ENCODE measurements at places on chromosomes 3 and 15.

DNA sequence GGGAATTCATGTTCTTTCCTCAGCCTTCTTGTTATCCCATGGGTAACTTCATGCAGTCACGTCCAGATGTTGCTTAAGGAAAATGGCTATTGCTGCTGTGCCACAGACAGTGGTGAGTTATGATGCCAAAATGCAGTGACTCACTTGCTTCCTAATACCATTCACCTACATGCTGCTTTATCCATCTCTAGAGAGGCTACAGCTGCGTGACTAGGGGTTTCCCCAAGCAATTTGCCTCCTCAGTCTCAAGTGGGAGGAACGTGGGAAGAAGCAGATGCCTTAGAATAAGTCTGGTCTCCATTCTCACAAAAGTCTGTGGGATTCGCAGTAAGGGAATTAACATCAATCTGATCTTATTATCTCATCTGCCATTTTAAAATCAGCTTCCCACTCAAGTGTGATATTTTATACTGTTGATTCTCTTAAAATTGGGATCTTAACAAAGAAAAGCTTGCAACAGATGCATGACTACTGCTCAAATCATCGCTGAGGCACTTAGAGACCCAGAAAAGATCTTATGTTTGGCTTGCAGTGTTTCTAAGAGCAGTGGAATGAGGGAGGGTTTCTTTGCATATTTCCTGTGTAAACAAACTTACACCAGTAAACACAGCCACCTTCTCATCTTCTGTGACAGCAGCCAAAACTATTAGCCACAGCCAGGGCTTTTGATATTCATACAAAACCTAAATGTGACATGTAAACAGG, 62.0 kb upstream of the ACP3 start:
- no peak for DNase-seq

DNA sequence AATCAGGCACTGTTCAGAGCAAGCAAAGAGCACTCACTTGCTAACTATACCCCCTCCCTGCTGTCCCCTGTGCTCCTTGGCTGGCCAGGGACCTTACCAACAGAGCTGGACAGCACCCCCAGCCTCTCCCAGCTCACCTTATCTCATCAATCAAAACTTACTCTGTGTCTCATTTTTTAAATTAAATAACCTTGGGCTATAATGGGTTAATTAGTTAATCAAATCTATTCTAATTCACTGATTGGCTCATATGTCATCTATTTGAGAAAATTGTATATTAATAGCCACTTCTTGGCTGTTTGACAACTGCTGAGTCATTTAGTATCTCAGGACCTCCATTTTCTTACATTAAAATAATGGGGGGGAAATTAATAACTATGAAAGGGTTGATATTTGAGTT, 22.9 kb downstream of the IL5RA start:
- no peak for DNase-seq

GRCh38 chr3:196813903-196814302, 53.8 kb upstream of the SENP5 start:
- DNase-seq, result no peak

GRCh38 chr15:88016406-88016805, 240.1 kb downstream of the NTRK3 start:
- no peak for DNase-seq

- DNase-seq, result no peak
Observed at GRCh38 chr3:31453430-31453829, 79.3 kb upstream of the STT3B start.

DNA sequence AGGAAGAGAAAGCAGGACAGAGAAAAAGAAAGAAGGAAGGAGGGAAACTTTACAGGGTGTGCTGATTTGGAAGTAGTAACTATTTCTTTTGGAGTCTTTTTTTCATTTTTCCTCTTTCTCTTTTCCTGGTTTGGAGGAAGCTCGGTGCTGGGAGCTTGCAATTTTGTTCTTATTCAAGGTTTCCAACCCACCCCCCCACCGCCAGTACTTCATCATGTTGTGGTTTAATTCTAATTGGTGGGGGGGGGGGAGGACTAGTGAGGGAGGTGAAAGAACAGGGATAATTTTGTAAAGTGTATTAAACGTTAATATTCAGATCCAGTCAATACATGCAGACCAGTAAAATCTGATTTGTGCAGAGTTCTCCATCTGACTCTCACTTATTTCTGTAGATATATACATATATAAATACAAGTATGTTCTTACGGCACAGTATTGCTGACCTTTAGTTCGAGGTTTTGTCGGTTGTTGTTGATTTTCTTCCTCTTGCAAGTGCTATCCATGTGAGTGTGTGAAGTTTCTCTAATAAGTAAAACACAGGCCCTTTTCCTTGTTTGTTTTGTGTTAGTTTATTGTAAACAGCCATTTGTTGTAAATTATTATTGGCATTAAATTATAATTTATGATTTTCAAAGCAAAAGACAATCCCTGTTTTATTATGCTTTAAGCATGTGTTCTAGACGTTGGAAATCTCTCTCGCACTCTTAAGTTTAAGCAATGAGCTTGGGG, 9.3 kb downstream of the NR2F2 start:
- no peak for DNase-seq

DNA sequence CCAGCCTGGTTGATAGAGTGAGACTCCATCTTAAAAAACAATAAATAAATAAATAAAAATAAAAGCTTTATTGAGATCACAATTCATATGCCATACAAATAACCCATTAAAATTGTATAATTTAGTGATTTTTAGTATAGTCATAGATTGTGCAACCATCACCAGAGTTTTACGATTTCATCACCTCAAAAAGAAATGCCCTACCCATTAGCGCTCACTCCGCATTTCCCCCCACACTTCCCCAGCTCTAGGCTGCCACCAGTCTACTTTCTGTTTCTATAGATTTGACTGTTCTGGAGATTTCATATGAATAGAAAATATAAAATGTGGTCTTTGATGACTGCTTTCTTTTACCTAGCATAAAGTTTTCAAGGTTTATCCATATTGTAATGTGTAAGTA, 57.0 kb downstream of the ARHGEF26 start:
- no peak for DNase-seq

DNA sequence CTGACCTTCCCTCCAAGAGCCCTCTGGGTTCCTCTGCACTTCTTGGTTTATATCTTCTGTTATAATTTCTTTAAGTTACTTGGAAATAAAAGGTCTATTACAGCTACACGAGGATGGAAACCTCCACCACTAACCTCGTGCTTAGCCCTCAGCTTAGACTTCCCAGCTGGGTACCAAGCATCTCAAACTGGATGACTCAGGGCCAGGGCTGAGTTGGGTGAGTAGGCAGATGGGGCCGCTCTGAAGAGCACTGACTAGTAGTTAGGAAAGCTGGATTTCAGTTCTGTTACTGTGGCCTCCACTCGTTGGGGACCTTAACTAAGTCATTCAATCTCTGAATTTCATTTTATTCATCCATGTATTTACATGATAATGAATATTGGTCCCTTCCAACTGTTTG, 1036.6 kb downstream of the IGSF11 start:
- no peak for DNase-seq

DNA sequence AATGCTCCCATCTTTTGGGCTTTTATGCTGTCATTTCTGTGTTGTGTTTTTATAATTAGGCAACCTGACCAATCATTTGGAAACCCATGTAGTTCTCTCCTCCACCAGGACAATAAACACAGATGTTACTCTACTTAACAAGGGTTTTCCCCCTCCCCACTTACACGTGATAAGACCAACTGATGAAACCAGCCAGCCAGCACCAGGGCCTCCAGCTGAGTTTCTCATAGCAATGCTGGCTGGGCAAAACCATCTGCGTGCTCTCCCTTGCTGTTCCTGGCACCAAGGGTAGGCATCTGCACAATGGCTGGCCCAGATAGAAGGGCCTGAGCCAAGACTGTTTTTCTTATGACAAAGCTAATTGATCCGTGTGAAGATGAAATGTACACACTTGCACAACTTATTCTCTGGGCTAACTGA, 310.4 kb downstream of the PLCL2 start:
- DNase-seq, result peak; percentile 96

All from NAMALWA (cell line).